Activated naive CD8-positive, alpha-beta T cell treated with anti-CD3 and anti-CD28 coated beads, Interleukin-2, amount 10 ng/mL, durations not matched to agents 7 days and 5 days (primary cell): ENCODE measurements at places on chromosomes 7 and 10.

GRCh38 chr7:98795741-98796493 is 73.9 kb downstream of the TMEM130 start:
- DNase-seq = no peak

DNA sequence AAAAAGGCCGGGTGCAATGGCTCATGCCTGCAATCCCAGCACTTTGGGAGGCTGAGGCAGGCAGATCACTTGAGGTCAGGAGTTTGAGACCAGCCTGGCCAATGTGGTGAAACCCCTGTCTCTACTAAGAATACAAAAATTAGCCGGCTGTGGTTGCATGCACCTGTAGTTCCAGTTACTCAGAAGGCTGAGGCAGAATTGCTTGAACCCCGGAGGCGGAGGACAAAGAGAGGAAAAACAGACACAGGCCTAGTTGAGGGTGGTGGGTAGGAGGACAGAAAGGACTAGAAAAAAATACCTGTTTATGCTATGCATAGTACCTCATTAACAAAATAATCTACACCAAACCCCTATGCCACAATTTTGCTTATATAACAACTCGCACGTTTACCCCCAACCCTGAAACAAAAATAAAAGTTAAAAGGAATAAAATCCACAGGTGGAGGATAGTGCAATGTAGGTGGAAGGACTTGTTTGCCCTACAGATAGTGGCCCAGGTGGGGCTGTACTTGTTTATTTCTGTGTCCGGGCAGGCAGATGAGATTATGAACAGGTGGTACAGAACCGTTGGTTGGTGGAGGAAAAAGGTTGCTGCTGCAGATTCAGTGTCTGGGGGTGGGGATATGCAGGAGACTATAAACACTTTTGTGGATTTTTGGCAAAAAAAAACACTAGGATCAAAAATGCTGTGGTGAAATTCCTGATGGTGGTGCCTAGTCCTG is 5.1 kb downstream of the ZNF680 start:
- no peak for DNase-seq

GRCh38 chr7:117324960-117325359 is 2.1 kb upstream of the WNT2 start:
- no peak for DNase-seq

GRCh38 chr10:129440247-129440646 is 26.8 kb upstream of the MGMT start:
- no peak for DNase-seq

DNA sequence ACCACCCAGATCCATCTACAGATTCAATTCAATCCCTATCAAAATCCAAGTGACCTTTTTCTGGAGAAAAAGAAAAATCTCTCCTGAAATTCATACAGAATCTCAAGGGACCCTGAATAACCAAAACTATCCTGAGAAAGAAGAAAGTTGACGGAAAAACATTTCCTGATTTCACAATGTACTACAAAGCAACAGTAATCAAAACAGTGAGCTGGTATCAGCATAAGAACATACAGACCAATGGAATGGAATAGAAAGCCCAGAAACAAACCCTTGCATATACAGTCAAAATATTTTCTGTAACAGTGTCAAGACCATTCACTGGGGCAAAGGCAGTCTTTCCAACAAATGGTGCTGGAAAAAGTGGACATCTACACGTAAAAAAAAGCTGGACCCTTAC is 89.9 kb downstream of the JMJD1C start:
- no peak for DNase-seq

- DNase-seq = no peak
Observed at GRCh38 chr10:85661123-85661522, 705.5 kb downstream of the GRID1 start.

DNA sequence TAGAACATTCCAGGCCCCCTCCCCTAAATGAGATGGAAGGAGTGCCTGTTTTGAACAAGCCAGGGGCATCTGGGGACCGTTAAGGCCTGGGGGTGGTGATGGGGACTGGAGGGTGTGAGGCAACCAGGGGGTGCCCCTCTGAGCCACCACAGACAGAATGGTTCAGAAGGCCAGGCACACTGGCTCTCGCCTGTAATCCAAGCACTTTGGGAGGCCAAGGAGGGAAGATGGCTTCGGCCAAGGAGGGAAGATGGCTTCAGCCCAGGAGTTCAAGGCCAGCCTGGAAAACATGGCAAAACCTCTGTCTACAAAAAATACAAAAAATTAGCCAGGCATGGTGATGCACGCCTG is 173.2 kb upstream of the TNRC18 start:
- DNase-seq = no peak

GRCh38 chr10:23157691-23158369 is 34.3 kb upstream of the PTF1A start:
- DNase-seq = no peak

GRCh38 chr10:114962441-114962840 is 24.4 kb downstream of the TRUB1 start:
- DNase-seq = no peak

GRCh38 chr10:60394446-60394845 is 4.8 kb upstream of the ANK3 start:
- DNase-seq = no peak

- DNase-seq = no peak
Observed at GRCh38 chr7:96738705-96739104, 29.1 kb upstream of the SEM1 start.

- no peak for DNase-seq
Observed at GRCh38 chr10:54702583-54703485, 98.2 kb downstream of the PCDH15 start.

DNA sequence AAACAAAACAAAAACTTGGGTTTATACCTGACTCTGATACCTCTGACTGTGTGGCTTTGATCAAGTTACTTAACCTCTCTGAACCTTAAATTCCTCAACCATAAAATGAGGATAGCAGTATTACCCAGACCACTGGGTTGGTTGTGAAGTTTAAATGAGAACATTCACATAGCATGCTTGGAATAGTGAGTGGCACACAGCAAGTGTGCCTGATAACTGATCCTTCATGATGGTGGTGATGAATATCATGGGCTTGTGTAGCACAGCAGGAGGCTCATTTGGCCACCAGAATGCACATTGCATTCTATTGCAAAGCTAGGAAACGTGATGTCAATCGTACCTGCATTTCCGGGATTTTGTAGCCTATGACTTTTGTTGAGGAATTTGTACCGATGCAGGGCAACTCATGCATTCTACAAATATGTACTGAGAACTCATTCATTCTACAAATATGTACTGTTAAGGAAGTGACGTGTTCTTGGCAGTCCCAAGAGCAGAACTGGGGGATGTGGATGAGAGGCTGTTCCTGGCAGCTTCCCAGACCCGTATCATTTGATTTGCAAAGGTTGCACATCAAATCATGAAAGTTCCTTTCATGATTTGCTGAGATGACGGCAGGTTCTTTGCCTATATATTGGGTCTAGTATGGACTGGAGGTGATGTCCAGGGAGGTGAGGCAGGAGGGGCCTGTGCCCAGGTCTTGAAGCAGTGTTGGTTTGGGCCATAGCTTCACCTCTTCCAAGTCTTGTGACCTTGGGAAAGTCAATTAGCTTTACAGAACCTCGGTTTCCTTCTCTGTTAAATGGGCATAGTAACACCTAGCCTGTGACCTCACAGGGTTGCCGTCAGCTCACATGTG is 94.6 kb upstream of the SMNDC1 start:
- no peak for DNase-seq

- DNase-seq = no peak
Observed at GRCh38 chr7:148107443-148108127, 483.0 kb upstream of the C7orf33 start.

- no peak for DNase-seq
Observed at GRCh38 chr7:142000244-142000643, 4.6 kb downstream of the MGAM start.

DNA sequence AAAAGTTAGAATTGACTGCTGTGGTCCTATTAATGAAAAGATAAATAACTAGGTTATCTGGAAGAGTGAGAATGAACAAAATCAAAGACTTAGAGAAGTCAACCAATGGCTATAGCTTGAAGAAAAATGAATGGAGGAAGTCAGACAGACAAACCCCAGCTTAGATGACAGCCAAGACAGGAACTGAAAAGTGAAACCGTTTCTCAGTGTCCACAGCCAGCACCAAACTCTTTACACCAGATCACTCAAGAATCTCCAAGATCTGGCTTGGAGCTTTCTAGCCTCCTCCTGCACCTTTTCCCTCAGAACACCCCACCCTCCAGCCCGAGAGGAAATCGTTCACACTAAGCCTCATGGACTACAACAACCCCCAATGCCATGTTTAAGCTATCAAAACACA is 167.0 kb downstream of the SFMBT2 start:
- no peak for DNase-seq

DNA sequence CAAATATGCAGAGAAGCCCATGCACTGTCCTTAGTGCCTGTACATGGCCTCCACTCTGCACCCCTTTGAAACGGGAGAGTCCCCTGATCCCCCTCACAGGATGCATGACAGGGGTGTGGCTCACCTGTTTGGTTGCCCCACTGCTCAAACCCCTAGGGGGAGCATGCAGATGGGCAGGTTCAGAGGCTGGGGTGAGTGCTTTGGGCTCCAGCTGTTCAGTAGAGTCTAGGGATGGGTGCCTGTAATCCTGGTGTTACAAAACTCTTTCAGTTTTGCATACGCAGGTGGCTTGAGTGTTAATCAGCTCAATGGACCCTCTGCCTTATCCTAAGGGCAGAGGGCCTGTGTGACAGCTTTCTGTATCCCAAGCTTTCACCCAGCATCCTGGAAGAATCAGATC is 7.8 kb upstream of the SFTPA1 start:
- DNase-seq = no peak

DNA sequence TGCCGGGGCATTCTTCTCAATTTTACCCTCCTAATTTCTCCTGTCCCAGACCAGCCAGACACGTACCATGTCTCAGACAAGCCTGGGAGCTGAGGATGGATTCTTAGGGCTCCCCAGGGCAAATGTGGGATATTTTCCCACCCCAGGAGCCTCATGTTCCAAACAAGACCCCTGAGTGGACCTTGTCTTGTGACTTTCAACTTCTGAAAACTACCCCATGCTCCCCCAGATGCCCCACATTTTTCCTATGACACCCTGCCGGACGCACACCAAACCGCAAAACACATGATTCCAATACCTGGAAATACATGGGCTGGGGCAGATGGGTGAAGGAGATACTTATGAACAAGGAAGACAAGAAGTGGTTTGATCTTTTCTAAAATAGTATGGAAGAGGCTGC is 874 bp downstream of the GIMAP5 start:
- no peak for DNase-seq

- no peak for DNase-seq
Observed at GRCh38 chr10:131205556-131205955, 106.0 kb downstream of the TCERG1L start.

DNA sequence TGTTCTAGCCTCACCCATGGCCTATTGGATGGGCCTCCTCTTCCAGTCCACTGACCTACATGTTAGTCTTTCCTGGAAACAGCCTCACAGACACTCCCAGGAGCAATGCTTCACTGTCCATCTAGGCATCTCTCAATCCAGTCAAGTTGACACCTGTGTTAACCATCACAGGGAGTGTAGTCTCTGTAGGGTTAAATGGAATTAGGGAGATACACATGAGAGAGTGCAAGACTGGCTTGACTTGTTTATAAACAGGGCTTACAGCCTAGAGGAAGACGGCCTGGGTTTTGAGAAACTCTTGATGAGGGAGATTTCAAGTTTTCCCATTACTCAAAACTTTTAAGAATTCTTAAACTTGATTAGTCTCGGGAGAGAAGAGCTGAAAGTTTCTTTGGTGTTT is 18.9 kb upstream of the PRSS37 start:
- no peak for DNase-seq

GRCh38 chr10:61663466-61663865 is 737 bp downstream of the CABCOCO1 start:
- no peak for DNase-seq

DNA sequence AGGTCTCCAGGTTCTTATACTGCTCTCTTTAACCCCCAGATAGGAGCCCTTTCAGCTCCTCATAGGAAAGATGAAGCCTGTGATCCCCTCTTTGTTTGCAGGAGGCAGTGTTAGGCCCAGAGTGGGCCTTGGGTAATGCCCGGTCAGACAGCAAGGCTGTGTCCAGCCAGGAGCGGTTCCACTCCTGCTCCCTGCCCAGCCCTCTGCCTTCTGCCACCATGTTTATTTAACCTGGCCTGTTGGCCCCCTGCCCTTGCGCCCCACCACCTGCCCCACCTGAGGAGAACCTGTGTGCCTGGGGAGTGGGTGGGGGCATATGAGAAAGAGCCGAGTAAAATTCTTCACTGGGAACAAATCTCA is 24.3 kb downstream of the CDH23 start:
- no peak for DNase-seq

DNA sequence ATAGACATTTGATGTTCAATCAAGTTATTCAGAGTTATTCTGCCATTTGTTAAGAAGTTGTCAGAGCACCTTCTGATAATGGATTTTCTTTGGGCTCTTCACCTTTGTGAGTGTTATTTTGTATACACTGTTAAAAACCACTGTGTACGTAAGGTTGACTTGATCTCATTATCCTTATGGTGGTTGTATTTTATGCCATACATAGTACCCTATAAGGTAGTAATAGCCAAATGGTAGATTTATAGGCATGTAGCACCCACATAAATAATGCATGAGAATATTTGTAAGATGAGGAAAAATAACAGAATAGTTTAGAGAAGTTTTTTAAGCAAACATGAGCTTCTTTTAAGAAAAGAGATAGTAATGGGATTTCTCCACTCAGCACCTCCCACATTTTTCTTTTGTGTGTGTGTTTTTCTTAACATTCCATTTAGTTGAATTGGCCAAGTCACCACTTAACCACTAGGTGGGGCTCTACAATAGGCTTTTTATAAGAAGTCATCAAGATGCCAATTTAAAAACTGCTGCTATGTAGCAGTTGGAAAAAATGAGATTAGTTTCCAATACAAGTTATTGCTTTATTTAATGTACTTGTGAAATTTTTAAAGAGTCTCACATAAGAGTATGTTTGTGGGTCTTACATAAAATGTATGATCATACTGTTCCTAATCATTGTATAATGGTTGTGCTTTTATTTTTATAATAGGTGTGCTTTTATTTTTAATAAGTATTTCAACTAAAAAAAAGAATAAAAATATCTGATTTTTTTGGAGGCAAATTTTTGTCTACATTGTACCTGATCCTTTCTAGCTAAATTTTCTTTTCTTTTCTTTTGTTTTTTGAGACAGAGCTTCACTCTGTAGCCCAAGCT is 41.1 kb upstream of the STMP1 start:
- no peak for DNase-seq
